KG1 (cell line): ENCODE measurements at places on chromosomes 5 and 9.

DNA sequence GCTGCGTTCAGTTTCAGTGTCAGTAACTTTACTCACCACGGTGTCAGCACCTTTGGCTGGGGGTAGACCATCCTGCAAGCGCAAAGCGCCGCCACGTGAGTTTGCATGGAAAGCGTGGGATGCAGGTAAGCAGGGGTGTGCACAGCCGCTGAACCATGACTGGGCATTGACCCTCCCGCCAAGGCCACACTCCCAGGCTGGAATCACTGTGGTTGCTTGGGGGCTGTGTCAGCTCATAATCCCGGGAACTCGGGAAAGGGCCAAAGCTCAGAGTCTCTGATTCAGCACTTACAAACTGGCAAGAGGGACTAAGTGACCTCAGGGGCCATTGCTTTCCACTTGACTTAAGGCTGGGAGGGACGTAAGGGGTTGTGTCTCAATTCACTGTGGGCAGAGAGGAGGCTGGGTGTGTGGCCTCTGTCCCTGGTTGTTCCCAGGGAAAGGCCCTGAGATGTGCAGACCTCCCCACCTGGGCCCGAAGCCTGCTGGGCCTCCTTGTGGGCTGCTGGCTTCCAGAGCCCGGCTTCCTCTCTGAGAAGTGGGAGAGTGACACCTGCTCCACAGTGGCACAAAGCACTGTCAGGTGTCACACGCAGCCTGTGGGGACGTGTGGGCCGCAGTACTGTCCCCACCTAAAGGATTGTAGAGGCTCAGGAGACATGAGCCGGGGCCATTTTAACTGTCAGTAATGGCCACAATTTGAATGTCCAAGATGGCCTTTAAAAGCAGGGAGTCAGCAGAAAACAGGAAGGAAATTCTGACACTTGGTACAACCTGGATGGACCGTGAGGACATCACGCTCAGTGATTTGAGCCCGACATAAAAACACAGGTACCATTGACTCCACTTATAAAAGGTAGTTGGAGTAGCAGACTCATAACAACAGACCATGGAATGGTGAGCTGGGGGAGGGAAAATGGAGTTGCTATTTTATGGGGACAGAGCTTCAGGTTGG is 16.7 kb downstream of the ABO start:
- DNase-seq: no peak

- DNase-seq: no peak
Measured at GRCh38 chr5:102807878-102808502, 52.9 kb downstream of the PAM start.

- no peak for DNase-seq
Measured at GRCh38 chr5:55081541-55081940, 20.9 kb upstream of the GZMA start.

DNA sequence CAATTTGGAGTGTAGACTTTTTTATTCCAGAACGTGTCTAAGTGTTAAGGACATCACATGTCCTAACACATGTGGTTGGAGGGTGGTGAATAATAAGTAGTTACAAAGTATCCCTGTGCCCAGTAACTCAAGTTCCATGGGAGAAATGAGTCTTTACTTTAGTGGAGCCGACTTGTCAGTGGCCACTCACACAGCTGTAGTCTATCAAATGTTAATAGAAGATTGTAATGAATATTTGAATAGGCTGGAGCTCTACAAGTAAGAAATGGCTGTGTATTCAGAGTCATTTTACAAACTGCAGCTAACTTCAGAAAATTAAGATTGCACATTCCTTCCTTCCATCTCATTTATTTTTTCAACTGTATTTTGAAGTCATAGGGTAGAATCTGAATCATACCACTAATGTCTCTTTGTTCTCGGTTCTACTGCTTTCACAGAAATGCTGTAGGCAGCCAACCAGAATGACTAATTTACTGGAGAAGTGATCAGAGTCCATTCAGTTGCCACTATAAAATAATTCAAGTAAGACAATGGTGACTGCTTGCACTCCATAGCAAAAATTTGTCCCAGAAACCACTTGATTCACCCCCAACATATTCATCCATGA is 394.8 kb downstream of the NR2F1-AS1 start:
- DNase-seq: no peak
